ENCODE measurements at places on chromosomes 7 and 10.

DNA sequence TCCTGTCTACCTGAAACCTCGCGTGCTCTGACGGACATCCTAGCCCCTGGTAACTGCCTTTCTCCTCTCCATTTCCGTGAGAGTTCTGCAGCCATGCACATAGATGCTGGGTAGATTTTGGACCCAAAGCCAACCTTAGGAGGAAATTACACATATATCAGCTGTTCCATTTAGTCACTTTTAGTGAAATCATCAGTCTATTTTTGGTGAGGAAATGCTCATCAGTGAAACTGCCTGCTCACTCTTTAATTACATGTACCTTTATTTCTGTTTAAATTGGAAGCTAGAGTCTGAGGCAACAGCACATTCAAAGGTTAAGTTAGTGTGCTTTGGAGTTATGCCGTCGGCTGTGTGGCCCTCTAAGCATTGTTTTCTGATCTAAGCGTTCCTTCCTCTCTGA is 231.3 kb downstream of the WDR37 start:
- no peak for DNase-seq

- DNase-seq, result no peak
Measured at GRCh38 chr10:84432891-84433290, 104.5 kb downstream of the CCSER2 start.

- no peak for DNase-seq
Measured at GRCh38 chr7:41573015-41573414, 129.9 kb downstream of the INHBA start.

DNA sequence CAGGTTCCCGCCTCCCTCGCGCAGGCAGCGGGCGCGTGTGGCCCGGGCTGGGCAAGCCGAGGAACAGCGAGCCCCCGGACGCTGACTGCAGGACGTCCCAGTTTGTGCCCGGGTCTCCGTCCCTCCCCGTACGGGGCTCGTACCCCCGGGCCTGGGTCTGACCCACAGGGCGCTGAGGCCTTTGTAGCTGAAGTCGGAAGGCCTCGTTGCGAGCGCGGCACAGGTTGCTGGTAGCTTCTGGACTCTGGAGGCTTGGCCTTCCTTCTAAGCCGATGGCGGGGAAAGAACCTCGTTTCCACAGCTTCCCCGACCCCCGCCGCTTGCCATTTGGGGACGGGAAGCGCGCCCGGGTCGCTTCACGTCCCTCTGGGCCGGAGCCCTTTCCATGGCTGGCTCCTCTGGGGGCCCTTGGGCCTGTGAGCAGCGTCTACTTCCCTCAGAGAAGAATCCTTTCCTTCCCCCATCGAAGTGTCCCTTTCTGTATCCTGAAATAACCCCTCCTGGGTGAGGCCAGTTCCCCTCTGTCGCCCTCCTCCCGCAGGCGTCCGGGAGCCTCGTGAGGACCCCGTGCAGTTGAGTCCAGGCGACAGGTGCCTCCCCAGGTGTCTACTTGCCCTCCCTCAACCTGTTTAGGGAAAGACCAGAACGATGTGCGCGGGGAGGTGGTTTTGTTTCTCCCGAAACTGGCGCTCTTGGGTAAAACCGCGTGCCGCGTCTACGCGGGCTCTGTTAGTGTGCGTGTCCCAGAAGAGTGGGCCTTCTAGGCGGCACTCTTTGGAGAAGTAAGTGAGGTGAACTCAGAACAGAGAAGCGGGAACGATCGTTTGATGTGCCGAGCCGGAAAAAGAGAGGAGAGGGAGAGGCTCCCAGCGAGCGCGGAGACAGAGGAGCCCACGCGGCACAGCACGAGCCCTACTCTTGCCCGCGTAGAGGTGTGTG is 9.3 kb downstream of the EVX1 start:
- no peak for DNase-seq

- DNase-seq, result no peak
Measured at GRCh38 chr7:151930695-151931094, 25.6 kb upstream of the GALNTL5 start.

GRCh38 chr7:24889611-24890010 is 90.4 kb downstream of the OSBPL3 start:
- DNase-seq, result no peak

- no peak for DNase-seq
Measured at GRCh38 chr7:54897891-54898290, 120.9 kb upstream of the EGFR start.

DNA sequence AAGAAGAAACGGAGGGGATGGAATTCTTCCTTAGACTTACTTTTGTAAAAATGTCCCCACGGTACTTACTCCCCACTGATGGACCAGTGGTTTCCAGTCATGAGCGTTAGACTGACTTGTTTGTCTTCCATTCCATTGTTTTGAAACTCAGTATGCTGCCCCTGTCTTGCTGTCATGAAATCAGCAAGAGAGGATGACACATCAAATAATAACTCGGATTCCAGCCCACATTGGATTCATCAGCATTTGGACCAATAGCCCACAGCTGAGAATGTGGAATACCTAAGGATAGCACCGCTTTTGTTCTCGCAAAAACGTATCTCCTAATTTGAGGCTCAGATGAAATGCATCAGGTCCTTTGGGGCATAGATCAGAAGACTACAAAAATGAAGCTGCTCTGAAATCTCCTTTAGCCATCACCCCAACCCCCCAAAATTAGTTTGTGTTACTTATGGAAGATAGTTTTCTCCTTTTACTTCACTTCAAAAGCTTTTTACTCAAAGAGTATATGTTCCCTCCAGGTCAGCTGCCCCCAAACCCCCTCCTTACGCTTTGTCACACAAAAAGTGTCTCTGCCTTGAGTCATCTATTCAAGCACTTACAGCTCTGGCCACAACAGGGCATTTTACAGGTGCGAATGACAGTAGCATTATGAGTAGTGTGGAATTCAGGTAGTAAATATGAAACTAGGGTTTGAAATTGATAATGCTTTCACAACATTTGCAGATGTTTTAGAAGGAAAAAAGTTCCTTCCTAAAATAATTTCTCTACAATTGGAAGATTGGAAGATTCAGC is 158.7 kb upstream of the LANCL2 start:
- DNase-seq, result no peak

DNA sequence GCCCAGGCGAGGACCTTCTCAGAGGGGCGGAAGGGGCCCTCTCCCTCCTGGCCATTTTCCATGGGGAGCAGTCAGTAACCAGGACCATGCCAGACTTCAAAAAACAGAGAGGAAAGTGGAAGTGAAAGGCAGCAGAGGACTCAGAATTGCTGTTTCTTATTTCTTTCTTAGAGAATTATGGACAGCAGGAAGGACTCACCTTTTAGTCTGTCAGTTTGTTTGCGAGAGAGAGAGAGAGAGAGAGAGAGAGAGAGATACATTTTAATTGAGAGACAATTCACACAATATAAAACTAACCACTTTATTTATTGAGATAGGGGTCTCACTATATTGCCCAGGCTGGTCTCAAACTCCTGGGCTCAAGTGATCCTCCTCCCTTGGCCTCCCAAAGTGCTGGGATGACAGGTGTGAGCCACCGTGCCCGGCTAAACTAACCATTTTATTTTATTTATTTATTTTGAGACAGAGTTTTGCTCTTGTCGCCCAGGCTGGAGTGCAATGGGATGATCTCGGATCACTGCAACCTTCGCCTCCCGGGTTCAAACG is 24.5 kb downstream of the SCD start:
- DNase-seq, result no peak

- peak; percentile 65 for DNase-seq
Measured at GRCh38 chr7:16465469-16466361, at the start of gene SOSTDC1. TSS of gene SOSTDC1 (minus strand) at chr7:16465738. CDS start at chr7:16465668, 70 bp downstream.

DNA sequence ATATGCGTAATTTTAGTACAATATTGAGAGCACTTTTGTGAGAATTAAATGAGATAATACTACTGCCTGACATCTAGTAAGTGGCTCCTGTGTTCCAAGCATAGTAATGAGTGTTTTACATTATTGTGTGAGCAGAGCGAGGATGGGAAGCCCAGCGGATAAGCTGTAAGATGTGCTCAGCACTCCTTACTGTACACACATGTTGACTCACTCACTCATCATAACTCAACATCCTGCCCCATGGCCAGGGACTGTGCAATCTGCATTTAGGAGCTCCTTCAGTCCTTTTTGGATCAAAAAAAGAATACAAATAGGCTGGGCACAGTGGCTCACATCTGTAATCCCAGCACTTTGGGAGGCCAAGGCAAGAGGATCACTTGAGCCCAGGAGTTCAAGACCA is 72.9 kb upstream of the NEBL start:
- DNase-seq, result no peak

GRCh38 chr10:86413046-86413728 is 46.6 kb upstream of the GRID1 start:
- DNase-seq, result no peak

DNA sequence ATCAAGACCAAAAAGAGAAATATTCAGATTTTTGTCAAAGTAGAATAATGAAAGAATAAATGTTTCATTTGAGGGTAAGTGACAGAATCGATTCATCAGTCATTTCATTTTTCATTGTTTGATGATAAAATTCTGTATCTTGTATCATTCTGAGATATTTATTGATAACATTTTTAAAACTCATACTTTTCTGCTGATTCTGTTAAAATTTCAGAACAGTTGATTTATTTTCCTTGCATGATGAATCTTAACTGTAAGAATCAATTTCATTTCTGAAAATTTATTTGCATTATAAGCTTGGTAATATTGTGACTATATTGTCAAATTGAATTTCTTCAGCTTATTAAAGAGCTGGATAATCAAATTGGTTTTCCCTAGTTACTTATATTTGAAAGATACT is 13.9 kb downstream of the PHYHIPL start:
- DNase-seq, result no peak

All from NCI-H2227 treated with DMSO at 0.1 percent for 48 hours (cell line).